ENCODE measurements at places on chromosomes 7 and 10.

- no peak for DNase-seq
These were observed 379.1 kb downstream of the ADRA2A start for GRCh38 chr10:111455776-111456426.

DNA sequence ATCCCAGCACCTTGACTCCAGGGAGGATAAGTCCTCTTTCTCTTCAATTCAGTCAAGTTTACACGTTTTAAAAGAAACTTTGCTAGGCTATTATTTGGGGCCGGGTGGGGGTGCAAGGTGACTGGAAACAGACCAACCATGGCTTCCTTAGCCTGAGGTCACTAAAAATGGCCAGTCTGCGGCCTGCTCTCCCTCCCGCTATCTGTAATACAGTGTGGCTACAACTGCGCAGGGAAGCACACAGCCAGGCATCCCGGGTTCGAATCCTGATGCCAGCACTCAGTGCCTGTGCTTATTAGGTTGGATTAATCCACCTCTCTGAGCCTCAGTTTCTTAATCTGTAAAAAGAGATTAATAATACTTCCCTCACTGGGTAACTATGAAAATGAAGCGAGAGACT, 19.5 kb downstream of the ATP6V1F start:
- DNase-seq = no peak

GRCh38 chr10:72329290-72330068, 25.2 kb downstream of the DNAJB12 start:
- no peak for DNase-seq

DNA sequence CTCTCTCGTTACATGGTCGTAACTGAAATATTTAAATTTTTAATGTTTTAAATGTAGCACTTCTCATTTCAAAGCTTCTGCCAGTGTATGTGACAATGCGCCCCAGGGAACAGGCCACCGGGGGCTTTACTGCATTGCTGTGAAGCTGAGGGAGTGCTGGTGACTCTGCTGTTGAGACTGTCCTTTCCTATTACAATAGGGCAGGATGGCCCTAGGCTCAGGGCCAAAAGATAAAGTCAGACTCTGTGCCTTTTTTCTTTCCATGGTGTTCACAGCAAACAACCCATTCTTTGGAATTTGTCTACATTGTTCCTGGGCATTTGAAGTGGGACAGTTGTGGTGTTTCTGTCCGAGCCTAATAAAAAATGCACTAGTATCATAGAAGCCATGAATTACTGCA, 107.3 kb downstream of the GALNT11 start:
- DNase-seq = no peak

- DNase-seq = no peak
These were observed 120.0 kb downstream of the DPP6 start for GRCh38 chr7:154172236-154172635.
